ENCODE measurements at places on chromosomes 7 and 10. TPM values are rescaled to one million over a fixed set of nuclear protein-coding genes. Genes with fewer than 3 reads are reported as not detected.

DNA sequence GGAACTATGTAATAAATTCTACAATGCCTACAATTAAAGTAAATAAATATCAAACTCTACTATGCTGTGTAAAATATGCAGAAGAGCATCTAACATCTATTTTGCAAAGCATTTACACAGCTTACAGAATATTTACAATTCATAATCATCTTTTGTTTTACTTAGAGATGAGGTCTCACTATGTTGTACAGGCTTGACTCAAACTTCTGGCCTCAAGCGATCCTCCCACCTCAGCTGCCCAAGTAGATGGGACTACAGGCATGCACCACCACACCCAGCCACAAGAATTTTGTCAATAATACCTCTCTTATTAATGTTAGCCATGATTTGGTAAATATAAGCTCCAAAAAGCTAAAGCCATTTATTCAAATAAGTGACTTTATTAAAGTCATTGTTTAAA lies 21.9 kb upstream of the CAV2 start:
- DNase-seq: no peak

DNA sequence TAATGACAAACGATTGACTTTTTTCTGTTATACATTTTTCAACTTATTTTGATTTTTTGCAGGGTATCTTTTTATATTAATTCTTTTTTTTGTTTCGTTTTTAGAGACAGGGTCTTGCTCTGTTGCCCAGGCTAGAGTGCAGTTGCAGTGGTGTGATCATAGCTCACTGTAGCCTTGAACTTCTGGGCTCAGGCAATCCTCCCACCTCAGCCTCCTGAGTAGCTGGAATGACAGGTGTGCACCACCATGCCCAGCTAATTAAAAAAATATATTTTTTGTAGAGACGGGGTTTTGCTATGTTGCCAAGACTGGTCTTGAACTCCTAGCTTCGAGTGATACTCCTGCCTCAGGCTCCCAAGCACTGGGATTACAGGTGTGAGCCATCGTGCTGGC lies 601.3 kb downstream of the PARD3 start:
- no peak for DNase-seq

DNA sequence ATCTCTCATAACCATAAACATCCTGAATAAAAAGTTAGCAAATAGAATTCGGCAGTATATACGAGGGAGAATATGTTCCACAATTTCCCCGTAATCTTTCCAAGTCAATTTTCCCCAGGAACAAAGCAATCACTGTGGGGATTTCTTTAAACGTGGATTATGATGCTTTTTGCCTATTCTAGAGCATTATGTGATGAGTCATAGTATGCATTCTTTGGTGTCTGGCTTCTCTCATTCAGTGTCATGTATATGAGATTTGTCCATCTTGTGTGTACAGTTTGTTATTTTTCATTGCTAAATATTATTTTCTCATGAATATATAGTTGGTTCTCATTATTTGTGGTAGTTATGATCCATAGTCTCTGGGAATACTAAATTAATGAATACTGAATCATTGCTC lies 9.9 kb upstream of the OR9A4 start:
- DNase-seq: no peak

Gene ADAM22
- 1.3 TPM for total RNA-seq

Gene NXPH1
- total RNA-seq: not detected

DNA sequence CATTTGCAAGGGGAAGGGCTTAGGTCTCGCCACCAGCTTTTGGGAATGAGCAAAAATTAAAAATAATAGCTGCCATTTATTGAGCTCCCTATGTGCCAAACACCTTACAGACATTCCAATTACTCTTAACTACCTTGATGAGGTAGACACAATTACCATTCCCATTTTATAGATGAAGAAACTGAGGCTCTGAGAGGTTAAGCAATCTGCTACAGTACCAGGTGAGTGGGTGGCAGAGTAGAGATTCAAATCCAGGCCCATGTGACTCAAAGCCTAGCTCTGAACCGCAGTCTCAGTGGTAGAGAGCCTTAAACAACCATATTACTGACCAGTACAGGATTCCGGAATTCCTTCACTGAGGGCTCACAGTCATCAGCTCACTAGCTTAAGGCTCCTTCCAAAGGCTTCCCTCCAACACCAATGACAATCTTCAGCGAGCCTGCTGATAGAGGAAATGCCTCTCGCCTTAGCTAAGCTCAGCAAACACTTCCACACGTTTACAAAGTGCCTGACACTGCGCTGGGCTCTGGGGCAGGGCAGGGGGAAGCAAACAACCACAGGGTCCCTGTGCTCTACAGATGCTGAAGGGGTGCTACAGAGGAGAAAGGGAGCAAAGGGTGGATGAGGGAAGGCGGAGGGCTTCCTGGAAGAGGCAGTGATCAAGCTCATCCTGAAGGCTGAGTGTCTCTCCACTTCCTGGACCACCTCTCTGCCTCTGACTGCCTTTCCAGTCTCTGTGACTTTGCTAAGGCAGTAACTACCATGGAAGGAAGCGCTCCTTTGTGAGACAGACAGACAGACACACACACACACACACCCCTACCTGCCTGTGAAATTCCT lies 7.4 kb downstream of the LRRC20 start:
- no peak for DNase-seq

GRCh38 chr10:116944911-116945310 lies 60.1 kb downstream of the SHTN1 start:
- no peak for DNase-seq

DNA sequence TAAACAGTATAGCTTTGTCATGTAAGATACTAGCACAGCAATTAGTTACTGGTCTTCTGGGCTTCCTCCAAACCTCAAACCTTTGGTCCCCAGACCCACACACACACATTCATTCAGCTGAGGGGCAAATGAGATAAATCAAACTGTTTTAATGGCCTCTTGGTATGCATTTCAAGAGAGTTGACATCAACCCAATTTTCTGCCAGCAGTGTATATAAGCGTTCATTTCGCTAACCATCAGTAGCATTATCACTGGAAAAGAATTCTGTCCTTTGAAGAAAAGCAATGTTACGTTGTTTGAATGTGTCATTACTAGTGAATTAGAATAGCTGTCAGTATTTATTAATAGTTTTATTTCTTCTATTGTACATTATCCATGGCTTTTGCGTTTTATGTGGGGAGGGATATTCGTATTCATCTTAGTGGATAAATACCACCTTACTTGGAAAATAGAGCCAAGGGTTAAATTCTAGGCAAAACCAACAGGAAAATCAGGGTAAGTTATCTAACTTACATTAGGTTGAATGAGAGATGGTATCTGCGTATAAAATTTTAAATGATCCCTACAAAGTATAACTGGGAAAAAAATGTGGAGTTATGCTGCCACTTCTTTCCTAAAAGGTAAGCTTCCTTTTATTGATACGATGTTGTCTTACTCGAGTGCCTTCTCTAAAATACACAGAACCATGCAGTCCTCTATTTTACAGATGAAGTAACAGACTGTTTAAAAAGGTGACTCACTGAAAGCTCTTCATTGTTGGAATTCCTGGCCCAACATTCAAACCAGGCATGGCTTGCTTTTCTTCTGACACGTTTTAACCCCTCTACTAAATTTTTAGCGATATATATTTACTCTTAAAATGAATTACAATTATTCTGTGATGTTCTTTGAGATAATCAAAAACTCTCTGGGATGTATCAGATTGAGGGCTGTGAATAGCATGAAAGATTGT lies 2.0 kb upstream of the ZMYND11 start:
- DNase-seq: no peak

DNA sequence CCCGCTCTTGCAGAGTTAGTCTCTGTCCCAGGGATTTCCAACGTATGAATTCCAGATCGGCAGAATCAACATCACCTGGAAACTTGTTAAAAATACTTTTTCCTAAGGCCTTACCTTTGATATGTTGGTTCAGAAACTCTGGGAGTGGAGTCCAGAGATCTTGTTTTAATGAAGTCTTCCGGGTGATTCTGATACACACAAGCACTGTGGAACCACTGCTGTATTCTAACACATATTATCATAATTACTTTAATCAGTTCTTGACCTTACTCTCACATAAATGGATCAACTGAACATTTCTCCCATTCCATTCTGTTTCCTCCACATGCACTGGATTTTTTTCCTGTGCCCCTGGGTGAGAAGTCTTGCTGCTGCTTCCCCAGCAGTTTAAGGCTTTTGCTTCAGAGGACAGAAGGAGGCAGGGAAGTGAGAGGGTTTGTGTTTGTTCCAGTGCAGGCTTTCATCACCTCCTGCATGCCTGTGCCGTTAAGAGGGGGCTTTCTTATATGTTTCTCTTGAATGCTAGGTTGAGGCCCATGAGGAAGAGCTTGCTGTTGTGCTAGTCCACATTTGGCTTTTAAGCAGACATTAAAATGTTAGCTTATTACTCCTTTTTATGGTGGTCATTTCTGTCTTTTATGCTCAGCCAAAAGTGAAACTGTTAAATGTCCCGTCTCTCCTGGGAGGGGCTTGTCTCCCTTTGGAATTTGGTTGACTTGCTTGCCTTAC lies 32.4 kb downstream of the CCSER2 start:
- DNase-seq: no peak
